ENCODE measurements at places on chromosomes 3 and 15.

DNA sequence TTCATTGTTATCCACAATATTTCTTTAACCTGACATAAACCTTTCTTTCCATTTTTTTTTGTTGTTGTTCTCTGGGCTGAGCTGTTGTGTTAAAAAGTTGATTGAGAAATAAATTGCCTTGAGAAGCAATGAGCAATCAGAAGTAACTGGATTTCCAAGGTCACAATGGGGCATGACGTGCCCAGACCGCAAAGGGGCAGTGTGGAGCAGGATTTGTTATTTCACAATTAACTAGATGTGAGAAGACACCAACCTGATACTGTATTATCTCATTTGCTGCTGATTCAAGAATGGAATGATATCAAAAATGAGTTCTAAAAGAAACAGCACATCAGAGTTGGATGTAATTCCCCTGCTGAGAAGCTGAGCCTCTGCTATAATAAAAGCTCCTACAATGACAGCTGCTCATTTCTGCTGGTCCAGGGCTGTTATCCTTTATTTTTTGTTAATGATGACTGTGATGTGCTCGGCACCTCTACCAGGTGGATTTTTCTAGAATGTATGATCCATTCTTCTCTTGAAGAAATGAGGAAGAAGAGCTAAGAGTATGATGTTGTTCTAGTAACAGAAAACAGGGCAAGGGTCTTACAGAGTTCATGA is 28.1 kb downstream of the CPNE4 start:
- peak; percentile 62 for DNase-seq

GRCh38 chr3:58769065-58769464 is 102.5 kb upstream of the FAM3D start:
- DNase-seq: no peak

- DNase-seq: no peak
These were observed 85.2 kb upstream of the NR2F2 start for GRCh38 chr15:96245252-96245651.

DNA sequence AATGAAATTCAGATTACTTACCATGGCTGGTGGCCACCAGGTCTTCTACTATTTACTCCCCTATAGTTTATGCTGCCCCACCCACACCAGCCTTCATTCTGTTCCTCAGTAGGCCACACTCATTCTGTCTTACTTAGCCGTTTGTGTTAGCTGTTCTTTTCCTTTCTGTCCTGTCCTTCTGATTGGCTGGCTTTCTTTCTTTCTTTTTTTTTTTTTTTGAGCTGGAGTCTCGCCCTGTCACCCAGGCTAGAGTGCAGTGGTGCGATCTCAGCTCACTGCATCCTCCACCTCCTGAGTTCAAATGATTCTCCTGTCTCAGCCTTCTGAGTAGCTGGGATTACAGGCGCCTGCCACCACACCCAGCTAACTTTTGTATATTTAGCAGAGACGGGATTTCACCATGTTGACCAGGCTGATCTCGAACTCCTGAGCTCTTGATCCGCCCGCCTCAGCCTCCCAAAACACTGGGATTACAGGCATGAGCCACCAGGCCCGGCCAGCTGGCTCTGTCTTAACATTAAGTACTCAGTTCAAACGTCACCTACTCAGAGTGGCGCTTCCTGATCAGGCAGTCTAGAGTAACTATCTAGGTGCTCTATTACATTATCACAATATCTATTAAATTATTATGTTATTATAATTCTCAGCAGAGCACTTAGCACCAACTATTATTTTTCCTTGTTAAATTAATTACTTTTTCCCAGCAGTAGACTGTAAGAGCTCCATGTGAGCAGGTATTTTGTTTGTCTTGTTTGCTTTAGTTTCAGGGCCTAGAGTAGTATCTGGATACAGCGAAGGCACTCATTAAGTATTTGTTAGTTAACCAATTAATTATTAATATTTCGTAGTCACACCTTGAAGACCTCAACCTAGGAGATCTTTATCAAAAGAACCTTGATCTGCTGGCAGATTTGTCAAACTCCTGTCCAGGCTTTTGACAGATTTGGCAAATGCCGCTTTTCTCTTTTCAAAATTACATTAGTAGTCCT is 6.4 kb downstream of the CMSS1 start:
- DNase-seq: no peak

DNA sequence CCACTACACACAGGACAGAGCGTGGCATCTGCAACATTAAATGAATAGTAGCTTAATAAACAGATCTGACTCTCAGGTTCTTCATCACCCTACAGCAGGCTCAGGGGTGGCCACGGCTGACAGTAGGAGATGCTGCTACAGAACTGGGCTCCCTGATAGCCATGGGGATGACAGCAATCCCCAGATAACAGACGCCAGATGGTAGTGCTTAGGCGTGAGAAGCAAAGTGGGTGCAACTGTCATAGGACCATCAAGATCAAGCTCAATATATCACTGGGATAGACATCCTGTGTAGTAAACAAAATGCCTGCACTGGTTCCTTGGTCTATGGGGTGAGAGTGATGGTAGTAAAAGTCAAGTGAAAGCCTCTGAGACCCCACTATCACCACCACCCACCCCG is 2.6 kb upstream of the TPRA1 start:
- DNase-seq: no peak

DNA sequence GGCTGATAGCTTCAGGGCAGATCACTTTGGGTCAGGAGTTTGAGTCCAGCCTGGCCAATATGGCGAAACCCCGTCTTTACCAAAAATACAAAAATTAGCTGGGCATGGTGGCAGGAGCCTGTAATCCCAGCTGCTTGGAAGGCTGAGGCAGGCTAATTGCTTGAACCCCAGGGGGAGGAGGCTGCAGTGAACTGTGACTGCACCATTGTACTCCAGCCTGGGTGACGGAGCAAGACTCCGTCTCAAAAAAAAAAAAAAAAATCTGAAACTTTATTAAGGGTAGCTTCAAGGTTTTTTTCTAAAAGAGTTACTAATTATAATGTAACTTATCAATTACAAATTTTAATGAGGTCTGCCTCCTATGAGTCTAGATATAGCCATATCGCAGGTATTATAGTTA is 5.1 kb downstream of the NECTIN3 start:
- DNase-seq: no peak

- DNase-seq: peak; percentile 3
These were observed 1.2 kb downstream of the CLSTN2 start for GRCh38 chr3:139935866-139936817.

GRCh38 chr15:41714291-41714690 is 54.1 kb downstream of the MGA start:
- no peak for DNase-seq

GRCh38 chr3:133300102-133300501 is 99.8 kb upstream of the BFSP2 start:
- no peak for DNase-seq

DNA sequence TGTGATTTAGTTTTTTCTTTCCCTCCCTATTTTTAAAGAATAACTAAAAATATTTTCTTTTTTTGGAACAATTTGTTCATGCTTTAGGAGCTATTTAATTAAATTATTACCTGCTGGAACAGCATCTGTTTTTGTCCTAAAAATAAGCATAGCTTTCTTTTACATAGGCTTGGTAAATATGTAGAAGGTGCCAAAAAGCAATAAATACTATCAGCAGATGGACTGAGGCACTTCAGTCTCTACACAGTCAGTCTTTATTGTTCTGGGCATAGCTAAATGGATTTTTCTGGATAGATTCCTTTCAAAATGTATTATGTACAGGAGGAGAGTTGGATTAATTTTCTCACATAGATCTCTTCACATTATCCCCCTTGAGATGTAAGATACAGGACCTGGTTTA is 223.5 kb downstream of the NAALADL2 start:
- no peak for DNase-seq

DNA sequence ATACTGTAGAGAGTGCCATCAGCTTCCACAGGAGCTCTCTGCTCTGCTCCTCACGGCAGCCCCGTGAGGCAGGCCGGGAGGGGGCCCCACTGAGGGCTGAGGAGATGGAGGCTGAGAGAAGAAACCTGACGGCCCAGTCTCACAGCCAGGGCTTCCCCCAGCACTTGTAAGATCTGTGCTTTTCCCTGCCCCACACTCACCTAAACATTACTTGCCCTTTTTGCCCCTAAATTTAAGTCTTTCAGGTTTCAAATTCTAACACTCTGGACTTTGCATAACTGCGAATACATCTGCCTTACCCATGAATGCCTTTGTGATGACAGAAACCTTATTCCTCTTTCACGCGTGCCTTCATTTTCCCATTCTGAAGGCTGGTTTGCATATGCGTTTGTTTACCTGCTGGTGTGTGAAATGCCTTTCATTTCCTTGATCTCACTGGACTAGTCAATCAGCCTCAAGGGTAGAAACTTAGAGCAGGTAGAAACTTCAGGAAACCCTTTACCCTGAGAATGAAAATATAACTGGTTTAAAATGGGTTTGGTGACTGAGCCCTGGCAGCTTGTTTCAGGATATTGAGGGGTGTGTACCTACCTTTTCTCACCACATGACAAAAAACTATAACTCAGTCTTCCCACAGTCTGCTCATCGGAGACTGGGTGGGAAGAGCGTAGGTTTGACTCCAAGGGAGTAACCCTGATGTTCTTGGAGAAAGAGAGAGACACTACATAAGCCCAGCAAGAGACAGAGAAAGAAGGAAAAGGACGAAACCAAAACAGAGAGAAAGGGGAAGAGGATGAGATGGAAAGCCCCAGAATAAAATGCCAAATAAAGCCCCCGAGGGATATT is 20.1 kb downstream of the SLC12A8 start:
- no peak for DNase-seq

- no peak for DNase-seq
These were observed 5.9 kb downstream of the MYO5C start for GRCh38 chr15:52289629-52290081.

DNA sequence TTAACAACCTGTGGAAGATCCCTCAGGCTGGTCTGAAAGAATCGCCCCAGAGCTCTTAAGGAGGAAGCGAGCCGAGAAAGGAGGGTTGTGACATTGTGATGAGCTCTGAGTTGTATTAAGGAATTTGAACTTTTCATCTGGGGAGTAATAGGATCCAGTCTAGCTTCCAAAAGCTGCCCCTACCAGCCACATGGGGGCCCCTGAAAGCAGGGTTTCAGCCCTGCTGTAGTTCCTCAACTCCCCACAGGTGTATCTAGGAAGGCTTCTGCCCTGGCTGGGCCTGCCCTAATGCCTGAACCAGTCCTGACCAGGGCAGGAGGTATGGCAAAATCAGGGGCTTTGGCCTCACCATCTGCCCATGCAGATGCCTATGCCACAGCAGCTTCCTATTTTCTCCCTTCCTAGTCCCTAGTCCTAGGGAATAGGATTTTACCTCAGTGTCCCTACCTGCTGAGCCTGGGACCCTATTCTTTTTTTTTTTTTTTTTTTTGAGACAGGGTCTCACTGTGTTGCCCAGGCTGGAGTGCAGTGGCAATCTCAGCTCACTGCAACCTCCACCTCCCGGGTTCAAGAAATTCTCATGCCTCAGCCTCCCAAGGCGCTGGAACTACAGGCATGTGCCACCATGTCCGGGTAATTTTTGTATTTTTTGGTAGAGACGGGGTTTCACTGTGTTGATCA is 5.0 kb upstream of the AP3S2 start:
- peak; percentile 59 for DNase-seq

DNA sequence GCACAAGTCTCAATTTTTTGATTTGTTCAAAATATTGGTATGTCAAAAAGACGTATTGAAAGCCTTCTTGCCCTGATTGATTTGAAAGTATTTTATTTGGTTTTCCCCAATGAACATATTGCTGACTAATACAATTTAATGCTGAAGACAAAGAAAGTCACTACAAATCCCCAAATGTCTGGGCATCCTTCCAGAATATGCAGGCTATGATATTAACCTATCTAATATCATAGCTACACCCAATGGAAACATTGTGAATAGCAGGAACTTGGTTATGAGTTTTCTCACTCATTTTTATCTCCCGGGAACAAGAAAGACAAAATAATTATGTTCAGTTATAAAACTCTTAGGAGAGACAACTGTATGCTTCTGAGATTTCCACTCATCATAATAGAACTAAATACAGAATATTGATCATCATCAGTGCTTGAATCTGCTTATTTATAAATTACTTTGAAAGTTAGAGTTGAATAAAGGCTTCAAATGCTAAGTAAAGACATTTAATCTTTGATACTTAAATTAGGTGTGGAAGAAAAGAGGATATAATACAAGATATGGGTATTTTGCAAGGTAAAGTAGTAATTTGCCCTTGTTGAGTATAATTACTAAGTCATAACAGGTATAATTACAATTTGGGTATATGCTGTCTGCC is 483.9 kb downstream of the RBMS3 start:
- DNase-seq: peak; percentile 96

- DNase-seq: peak; percentile 90
These were observed 10.3 kb downstream of the TM4SF1 start for GRCh38 chr3:149366941-149367840.
